Fibroblast of the aortic adventitia (primary cell): ENCODE measurements at places on chromosomes 5 and 9. TPM values are rescaled to one million over a fixed set of nuclear protein-coding genes. Genes with fewer than 3 reads are reported as not detected.

GRCh38 chr5:117863586-117864296 is 1124.6 kb downstream of the DTWD2 start:
- no peak for DNase-seq

- DNase-seq = no peak
These were observed 10.1 kb downstream of the BRD3OS start for GRCh38 chr9:134035041-134036039.

Gene EMB
- 0.16 and 13.2 TPM in 2 replicates for total RNA-seq

Gene MOB3B
- under 0.01 and 0.25 TPM in 2 replicates for total RNA-seq

Gene NUTM2F
- total RNA-seq = not detected in 2 replicates

Gene SPATA31E1
- not detected in 2 replicates for total RNA-seq

DNA sequence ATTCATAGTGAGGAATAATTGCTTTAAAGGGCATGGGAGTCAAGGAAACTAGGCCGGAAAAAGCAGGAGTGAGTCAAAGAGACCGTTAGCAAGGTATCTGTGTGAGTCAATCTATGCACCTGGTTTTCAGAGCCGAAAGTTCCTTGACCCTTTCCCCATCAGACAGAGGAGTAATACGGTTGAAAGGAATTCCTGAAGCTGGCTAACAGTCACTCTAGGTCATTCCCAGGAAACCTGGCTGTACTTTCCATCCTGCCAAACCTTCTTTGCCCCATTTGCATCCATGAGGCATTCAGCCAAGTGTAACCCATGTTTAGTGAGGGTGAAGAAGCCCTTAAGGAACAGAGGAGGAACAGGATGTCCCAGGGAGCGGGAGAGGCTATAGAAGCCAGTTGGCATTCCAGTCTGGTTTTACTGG is 16.2 kb downstream of the RBM18 start:
- DNase-seq = no peak

Gene MEGF10
- total RNA-seq = not detected in 2 replicates

Gene CDC26
- total RNA-seq = 57.1 and 124 TPM in 2 replicates

GRCh38 chr9:92138157-92138959 is 23.1 kb upstream of the SPTLC1 start:
- peak; percentile 63 for DNase-seq

GRCh38 chr9:114087721-114088120 is 9.6 kb upstream of the AMBP start:
- DNase-seq = no peak

DNA sequence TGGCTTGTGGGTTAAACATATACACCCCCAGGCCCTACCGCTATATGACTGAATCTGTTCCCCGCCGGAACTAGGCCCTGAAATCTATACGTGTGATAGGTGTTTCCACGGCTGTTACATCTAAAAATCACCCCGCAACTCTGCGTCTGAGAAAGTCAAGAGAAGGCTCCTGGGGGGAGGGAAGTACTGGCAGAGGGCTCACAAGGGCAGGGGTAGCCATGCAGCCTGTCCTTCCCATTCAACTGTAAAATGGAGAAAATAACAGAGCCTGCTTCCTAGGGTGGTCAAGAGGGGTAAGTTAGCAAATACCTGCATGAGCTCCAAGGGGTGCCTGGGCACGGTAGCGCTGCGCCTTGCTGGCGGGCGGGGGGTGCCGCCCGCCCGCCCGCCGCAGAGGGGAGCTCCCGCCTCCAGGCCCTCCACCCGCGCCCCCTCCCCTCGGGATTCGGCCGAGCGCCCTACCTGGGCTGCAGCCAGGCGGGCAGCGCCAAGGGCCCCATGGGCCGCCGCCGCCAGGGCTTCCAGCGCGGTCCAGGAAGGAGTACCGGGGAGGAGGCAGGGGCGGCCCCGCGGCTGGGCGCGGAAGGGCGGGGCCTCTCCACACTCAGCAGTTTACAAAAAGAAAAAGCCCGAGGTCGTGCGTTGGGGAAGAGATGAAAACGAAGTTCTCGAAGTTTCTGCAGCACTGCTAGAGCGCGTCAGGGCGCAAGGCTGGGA is at the start of gene HACD4:
HACD4 (minus strand) TSS at position 550 of the 717 bp plus-strand sequence; CDS start at position 500, 50 bp downstream.
- peak; percentile 34 for DNase-seq

DNA sequence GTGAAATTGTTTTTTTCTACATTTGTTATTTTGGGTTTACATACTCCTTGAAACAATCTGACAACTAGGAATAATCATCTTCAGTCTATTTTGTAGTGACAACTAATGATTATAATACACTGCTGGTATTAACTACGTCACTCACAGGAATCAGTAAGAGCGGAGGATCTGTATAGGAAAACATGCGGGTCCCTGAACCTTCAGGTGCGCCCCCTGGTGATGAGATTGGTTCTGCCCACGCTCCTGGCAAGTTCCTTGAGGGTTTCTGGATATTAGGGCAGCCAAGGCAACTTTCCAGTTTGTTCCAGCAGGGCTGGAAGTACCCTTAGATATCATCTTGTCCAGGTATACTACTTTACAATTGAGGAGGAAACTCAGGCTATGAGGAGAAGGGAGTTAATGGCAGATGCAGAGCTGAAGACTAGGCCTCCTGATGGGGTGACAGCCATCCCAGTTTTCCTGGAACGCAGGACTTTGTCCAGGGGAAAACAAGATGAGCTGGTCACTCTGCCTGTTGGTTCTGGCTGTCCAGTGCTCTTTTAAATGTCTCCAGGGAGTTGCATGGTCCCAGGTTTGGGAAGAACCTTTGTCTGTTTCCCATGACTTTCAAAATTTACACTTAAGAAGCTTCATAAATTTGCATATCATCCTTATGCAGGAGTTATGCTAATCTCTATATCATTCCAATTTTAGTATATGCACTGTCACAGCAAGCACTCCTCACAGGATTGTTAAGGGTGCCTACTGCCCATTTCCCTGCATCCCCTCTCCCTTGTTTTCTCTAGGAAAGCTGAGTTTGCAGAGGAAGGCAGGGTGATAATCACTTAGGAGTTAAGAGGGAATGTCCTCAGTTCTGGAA is 14.9 kb upstream of the WNT8A start:
- peak; percentile 84 for DNase-seq

Gene WWC1
- total RNA-seq = 0.45 and 2.7 TPM in 2 replicates

GRCh38 chr9:89701221-89701798 is 96.5 kb downstream of the GADD45G start:
- DNase-seq = no peak

GRCh38 chr5:126540631-126541030 is 54.4 kb downstream of the ALDH7A1 start:
- DNase-seq = no peak

DNA sequence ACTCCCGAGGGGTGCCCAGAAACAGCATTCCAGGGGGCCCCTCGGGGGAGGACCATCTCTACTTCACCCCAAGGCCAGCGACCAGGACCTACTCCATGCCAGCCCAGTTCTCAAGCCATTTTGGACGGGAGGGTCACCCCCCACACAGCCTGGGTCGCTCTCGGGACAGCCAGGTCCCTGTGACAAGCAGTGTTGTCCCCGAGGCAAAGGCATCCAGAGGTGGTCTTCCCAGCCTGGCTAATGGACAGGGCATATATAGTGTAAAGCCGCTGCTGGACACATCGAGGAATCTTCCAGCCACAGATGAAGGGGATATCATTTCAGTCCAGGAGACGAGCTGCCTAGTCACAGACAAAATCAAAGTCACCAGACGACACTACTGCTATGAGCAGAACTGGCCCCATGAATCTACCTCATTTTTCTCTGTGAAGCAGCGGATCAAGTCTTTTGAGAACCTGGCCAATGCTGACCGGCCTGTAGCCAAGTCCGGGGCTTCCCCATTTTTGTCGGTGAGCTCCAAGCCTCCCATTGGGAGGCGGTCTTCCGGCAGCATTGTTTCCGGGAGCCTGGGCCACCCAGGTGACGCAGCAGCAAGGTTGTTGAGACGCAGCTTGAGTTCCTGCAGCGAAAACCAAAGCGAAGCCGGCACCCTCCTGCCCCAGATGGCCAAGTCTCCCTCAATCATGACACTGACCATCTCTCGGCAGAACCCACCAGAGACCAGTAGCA is 83.9 kb downstream of the GOLPH3 start:
- DNase-seq = no peak

Gene NNT
- total RNA-seq = 54.2 and 80.3 TPM in 2 replicates

- DNase-seq = no peak
These were observed 38.3 kb upstream of the FBXW11 start for GRCh38 chr5:172044631-172045314.

- no peak for DNase-seq
These were observed 703 bp downstream of the FAM120AOS start for GRCh38 chr9:93452710-93453046.

Gene ZDHHC11B
- under 0.01 and 0.74 TPM in 2 replicates for total RNA-seq

DNA sequence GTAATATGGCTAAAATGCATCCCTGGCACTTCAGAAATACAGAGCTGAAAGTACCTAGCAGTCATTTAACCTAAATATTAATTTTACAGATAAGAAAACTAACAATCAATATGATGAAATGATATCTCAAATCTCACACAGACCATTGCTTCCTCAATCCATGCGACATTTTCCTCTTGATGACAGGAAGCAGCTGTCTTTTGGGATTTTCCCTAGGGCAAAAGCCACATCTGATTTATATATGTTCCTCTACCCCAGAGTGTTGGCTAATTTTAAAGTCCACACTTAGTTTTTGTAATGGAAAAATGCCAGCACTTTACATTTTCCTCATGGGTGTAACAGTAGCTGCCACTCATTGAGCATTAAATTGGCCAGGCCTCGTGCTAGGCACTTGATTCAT is 47.7 kb upstream of the ITGA1 start:
- DNase-seq = no peak

GRCh38 chr9:134420974-134421432 is 94.7 kb downstream of the RXRA start:
- DNase-seq = no peak

Gene ZNG1E
- total RNA-seq = 33.5 and 40.0 TPM in 2 replicates

DNA sequence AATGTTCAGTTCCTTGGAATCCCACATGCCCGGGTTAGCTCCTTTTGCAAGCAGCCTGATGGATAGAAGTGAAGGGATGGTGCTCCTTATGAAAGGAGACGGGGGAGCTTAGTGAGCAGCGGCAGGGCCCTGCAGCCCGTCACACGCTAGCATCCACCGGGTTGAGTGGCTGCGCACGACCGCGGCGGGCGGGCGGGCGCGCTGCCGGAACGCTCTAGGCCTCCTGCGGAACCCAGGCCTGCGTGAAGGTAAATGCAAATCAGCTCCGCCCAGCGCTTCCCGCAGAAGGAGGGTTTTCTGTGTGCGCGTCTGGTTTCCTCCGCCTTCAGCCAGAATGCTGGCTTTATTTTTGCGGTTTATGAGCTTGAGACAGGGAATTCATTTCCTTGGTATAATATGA is 19.8 kb downstream of the IL12B start:
- no peak for DNase-seq

Gene PCDHAC1
- 0.16 TPM in 1 of 2 replicates, not detected in the other for total RNA-seq
